SJCRH30 (cell line): ENCODE measurements at places on chromosomes 2 and 18.

- no peak for DNase-seq
Measured at GRCh38 chr2:51329512-51329911, 297.6 kb upstream of the NRXN1 start.

GRCh38 chr2:136901732-136902131, 136.4 kb downstream of the THSD7B start:
- DNase-seq = no peak

DNA sequence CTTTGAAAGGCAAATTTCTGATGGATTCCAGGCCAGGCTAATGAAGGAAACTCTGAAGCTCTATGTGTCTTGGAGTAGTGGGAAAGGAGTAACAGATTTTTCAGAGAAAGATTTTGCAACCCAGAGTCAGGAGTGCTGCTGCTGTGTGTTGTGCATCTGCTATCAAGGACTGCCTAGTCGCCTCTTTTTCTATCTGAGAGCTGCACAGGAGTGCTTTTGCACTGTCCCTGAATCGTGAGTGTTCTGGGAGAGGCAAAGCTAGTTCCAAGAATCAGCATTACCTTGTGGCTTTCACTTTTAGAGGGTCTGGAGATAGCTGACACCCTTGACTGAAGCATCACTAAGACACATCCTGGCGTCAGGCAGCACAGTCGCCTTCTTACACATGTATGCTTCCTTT, 336.4 kb downstream of the PARD3B start:
- no peak for DNase-seq

GRCh38 chr2:129087133-129087813, 768.6 kb upstream of the HS6ST1 start:
- no peak for DNase-seq

DNA sequence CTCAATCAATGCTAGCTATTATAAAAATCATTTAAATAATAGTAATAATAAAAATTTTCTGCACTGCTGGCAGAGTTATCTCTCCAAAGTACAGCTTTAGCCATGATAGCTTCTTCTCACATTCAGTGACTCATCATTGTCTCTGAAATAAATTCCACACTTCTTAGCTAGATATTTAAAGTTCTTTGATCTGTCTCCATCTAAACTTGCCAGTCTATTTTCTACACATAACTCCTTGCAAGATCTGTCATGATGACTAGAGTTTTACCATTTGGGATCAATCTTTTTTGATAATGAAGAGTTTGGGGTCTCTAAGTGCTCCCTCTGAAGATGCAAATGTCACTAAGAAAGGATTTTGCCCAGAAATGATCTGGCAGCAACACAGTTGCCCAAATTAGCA, 155.4 kb upstream of the LHCGR start:
- DNase-seq = no peak

- DNase-seq = no peak
Measured at GRCh38 chr2:25558262-25558661, 115.1 kb downstream of the DTNB start.

DNA sequence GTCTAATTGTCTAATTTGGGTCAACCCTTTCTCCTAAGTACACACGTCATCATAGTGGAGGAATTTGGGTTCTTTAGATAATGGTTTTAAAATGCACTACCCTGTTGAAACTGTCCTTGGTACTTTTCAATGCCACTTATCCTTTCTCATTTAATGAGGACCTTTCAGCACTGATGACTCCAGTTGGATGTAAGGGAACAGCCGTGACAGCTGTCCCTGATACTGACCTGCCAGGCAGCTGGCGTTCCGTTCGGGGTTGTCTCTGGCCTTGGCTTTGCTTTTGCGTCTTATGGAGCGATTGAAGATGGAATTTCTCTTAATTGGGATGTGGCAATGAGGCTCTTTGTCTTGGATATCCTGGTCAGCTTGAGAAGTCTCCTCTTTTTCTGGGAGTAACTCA, 38.7 kb downstream of the NGEF start:
- no peak for DNase-seq

DNA sequence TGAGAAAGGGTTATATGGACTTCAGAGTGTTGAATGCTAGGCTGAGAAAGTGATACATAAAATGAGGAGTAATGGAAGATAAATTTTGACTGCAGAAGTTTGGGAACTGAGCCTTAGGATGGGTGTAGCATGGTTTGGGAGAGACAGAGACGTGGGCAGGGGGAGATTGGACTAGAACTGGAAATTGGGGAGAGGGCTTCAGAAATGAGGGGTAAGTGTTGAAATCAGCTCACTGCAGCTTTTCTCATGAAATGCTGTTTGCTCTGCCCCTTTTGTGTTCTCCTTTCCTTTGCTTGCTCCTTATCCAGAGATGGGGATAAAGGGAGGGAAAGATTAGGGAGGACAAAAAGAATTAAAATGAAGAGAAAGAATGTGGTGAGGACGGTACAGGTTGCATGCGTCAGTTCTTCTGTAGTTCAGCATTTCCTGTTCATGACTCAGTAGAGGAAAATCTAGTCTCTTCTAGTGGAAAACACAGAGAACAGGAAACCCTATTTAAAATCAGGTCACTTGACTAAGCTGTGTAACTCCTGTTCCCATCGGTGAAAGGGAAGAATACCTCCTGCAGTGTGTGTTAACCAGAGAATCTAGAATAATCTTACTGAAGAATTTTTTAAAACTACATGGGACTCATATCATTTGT, 105.6 kb downstream of the CRIM1 start:
- DNase-seq = no peak

DNA sequence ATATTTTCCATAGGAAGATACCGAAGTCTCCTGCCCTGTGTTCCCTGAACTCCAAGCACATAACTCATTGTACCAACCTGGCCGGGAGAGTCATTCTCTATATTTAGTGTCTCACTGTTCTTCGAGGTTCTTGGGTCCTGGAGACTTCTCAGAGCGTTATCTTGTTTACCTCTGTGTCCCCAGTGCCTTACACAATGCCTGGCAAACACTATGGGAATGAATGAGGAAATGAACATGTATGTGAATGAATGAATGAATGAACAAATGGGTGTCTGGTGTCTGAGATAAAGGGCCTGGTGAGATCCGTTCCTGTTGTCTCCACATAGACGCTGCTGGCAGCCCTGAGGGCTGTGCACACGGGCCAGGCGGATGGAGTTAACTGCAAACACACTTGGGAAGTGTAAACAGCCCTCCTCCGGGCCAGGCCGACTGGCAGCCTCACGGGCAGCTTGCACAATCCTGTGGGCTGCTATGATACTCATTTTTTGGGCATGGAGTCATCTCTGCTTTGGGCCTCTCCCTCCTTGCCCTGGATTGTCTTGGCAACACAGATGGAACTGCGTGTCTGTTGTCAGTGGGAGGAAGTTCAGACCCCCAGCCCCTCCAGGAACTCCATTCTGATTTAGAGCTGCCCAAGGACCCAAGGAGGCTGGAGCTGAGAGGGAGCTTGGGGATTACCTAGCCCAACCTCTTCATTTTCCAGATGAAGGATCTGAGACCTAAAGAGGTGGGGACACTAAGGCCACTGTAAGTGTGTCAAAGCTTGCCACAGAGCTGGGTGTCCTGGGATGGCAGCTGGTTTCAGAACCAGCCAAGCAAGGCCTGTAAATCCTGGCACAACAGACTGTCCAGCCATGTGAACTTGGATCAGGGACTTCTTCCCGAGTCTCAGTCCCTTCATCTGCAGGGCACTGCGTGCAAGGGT, 124.4 kb downstream of the INHBB start:
- DNase-seq = no peak

DNA sequence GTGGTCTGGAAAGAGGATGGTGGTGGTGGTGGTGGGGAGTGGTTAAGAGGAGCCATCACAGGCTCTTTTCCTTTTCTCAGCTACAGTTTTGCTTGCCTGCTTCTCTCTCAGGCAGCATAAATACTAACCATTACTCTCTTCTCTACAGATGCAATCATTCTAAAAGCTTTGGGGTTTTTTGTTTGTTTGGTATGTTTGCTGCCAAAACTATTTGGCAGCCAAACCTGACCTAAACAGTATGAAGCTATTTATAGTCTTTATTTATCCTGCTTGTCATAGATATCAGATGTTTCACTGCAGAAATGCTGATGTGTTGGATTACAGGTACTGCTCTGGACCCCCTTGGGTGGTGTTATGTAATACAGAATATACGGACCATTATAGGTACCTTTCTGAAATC, 15.3 kb downstream of the SIX3 start:
- no peak for DNase-seq

GRCh38 chr18:3451989-3452749, 2.2 kb downstream of the TGIF1 start:
- peak; percentile 45 for DNase-seq

GRCh38 chr2:114610677-114611076, 168.2 kb downstream of the DPP10 start:
- DNase-seq = no peak

DNA sequence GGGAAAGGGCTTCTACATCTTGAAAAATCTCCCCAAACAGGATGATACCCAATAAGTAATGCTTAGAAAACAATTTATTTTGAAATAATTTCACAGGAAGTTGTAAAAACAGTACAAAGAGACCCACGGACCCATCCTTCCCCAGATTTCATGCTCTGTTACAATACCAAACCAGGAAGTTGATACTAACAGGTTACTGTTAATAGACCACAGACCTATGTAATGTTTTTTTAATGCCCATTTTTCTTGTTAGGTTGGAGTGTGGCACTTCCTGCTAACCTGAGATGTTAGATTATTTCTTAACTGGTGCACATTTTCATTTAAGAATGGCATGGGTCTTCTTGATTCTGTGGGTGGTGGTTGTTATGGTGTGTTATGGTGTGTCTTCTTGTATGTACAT, 21.4 kb upstream of the MGAT5 start:
- DNase-seq = no peak

DNA sequence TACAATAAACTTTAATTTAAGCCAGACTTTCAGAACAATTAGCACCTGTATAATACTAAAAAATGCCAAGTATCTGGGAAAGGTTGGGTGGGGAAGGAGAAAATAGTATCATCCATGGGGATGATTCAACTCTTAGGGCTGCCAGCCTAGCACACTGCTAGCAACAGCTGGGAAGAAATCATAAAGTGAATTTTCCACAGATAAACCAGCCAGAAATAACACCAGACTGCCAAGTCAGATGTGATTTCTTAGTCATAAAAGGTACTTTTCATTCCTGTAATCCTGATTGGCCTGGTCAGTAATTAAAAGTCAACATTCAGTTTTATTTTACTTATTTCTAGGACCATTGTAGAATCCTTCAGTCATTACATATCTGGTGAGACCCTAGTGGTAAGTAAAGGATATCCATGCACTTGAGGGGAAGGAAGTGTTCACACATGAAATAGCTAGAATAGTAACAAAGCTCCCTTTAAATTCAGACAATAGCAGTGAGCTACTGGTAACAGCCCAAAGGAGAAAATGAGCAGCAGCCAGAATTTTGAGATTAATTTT, 59.4 kb downstream of the LIMS1 start:
- no peak for DNase-seq

- DNase-seq = no peak
Measured at GRCh38 chr2:67948506-67948905, 114.3 kb downstream of the C1D start.

DNA sequence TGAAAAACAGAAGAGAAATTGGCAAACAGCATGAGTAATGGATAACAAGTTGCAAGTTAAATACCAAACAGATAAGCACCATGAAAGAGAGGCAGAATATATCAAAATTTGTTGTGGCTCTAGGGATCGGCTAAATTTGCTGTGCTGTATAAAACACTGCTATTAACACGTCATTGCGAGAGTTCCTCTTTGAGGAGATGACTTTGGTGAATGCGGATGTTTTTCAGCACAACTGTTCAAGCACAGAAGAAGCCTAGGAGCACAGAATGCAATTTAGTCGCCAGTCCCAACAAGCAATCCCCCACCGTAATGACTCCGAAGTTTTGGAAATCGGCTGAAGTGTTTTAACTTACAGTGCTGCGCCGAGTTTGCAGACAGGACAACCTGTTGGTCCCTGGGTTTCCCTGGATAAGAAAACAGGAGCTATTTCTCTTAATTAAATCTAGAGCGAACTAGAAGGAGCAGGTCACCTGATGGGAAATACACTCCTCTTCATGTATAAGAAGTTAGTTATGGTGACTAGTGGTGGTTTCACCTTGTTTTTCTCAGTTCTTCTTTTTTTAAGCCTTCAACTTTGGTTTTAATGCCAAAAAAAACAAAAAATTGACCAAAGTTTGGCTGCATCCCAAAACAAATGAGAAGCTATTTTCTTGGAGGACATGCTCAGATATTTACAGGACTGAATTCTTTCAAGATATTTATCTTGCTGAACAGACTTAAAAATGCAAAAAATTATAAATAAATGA, 454.1 kb upstream of the SALL3 start:
- no peak for DNase-seq

DNA sequence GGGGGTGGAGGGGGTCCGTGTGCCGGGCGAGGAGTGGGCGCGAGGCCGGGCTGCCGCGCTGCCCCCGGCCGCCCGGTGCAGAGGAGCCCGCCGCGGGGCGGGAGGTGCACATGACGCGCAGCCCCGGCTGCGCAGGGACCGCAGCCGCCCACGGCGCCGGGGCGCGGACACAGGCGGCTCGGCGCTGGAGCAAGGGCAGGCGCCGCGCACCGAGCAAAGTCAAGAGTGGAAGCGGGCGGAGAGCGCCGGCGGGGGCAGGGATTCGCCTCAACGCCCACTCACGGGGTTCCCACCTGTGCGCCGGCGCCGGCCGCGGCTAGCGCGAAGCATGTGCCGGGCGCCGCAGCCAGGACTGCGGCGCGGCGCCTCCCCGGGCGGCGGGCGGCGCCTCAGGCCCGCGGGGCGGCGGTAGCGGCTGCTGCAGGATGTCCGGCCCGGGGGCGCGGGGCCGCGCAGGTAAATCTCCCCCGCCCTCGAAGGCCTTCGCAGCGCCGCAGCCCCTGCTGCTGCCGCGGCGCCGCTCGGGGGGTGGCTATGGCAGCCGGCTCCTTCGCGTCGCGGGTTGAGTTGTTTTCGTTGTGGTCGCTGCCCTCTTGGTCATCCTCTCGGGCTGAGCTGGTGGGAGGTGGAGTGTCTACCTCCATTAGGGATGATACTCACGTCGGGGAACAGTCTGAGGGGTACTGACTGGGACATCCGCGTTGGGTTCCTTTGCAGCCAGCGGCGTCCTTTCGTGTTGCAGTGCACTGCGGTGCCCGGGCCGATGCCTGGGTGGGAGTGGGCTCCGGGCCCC, 216.3 kb upstream of the DTNA start:
- DNase-seq = peak; percentile 14

- DNase-seq = no peak
Measured at GRCh38 chr2:218981390-218981880, 3.5 kb downstream of the FEV start.

GRCh38 chr18:12839057-12839525, 44.9 kb downstream of the PTPN2 start:
- no peak for DNase-seq

- DNase-seq = no peak
Measured at GRCh38 chr2:108324531-108325255, 36.0 kb downstream of the SULT1C2 start.

- DNase-seq = no peak
Measured at GRCh38 chr2:10172033-10172871, 49.7 kb downstream of the RRM2 start.

DNA sequence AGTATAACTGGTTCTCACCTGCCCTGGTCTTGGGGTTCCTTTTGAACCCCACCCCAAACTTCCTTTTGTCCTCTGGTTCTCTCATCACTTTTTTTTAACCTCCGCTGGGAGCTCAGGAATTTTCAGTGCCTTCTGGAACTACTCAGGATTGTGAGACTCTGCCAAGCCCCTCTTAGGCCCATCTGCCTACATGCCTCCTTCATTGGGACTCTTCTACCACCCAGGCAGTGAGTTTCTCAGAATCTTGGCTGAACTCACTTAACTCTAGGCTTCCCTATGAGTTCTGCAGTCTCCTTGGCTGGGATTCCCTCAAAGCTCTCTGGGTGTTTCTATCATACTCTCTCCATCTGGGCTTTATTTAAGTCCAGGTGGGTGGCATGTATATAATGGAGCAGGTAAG, 86.3 kb downstream of the MDH1 start:
- no peak for DNase-seq

- no peak for DNase-seq
Measured at GRCh38 chr2:47293976-47294375, 109.0 kb upstream of the MSH2 start.
